HT-29 (cell line): ENCODE measurements at places on chromosomes 7 and 10. TPM values are rescaled to one million over a fixed set of nuclear protein-coding genes. Genes with fewer than 3 reads are reported as not detected.

GRCh38 chr7:1814089-1814811 lies 144.2 kb downstream of the ELFN1 start:
- DNase-seq, result no peak

- DNase-seq, result peak; percentile 77
These were observed 2.7 kb upstream of the FRAT2 start for GRCh38 chr10:97336942-97337831.

Gene C10orf53
- not detected in 2 replicates for total RNA-seq

Gene CCM2
- total RNA-seq, result 69.8 and 90.2 TPM in 2 replicates

DNA sequence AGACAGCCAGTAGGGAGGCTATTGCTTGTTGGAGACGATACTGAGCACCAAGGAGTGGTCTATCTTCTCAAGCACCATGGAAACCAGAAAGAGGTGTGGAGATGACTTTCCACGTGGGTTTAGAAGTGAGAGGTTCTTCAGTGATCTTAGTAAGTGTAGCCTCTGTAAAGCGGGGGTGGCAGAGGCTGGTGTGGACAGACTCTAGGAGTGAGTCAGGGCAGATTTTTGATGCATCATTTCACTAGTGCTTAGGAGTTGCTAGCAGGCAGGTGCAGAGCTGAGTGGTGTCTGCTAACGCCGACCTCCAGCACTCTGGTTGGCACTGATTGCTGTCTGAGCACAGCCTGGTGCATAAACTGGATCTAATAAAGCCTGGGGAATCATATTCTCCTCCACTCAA lies 78.4 kb upstream of the ADO start:
- no peak for DNase-seq

GRCh38 chr7:3250725-3251124 lies 50.3 kb upstream of the SDK1 start:
- DNase-seq, result no peak

- no peak for DNase-seq
These were observed 94.5 kb upstream of the GNA12 start for GRCh38 chr7:2938514-2939192.

Gene IL6
- total RNA-seq, result not detected in 2 replicates

Gene NAT16
- 0.13 TPM in 2 replicates for total RNA-seq

Gene OR6B1
- total RNA-seq, result not detected in 2 replicates

Gene SPDYE6
- not detected in 2 replicates for total RNA-seq

DNA sequence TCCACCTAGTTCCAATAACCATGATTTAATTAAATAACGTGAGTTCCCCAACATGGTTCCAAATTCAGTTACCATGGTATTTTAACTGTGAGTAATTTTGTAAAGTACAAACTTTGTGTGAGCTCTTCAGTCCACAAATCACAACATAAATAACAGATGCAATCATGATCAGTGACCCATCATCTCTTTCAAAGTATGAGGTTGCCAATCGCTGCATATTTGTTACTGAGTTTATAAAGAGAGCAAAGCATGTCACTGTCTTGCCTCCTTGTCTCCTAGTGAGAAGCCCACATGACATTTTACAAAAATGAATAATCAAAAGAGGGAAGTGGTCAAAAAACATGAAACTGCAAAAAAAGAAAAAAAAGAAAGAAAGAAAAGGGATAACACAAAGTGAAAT lies 69.1 kb upstream of the PDSS1 start:
- DNase-seq, result no peak

- no peak for DNase-seq
These were observed 123.4 kb upstream of the ZNF92 start for GRCh38 chr7:65250216-65250615.

Gene TNRC18
- 93.2 and 121 TPM in 2 replicates for total RNA-seq

Gene SFRP5
- total RNA-seq, result 0.21 TPM in 1 of 2 replicates, not detected in the other

Gene GRID2IP
- not detected in 2 replicates for total RNA-seq

Gene FZD8
- 0.99 and 1.1 TPM in 2 replicates for total RNA-seq

Gene RBP3
- 0.20 TPM in 1 of 2 replicates, not detected in the other for total RNA-seq

- no peak for DNase-seq
These were observed 67.9 kb downstream of the SGCE start for GRCh38 chr7:94588075-94588474.

Gene ODAD2
- not detected in 2 replicates for total RNA-seq

Gene NKX2-3
- not detected in 2 replicates for total RNA-seq

DNA sequence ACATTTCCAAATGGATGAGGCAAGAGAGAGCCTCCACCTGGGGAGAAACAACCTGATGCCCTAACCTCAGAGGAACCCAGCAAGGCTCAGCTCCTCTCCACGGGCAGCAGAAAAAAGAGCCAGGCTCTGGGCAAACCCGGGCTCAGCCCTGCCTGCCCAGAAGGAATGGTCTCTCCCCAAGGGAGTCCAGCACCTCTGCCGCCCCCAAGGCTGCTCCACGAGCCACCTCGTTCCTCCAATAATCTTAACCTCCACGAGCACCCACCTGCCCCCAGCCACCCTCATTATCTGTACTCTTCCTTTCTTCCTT lies 154.2 kb downstream of the GRID1 start:
- no peak for DNase-seq

GRCh38 chr10:2867788-2868299 lies 199.5 kb upstream of the PFKP start:
- no peak for DNase-seq

Gene SPDYE8
- not detected in 2 replicates for total RNA-seq

- DNase-seq, result no peak
These were observed 2.2 kb upstream of the SKIDA1 start for GRCh38 chr10:21527598-21528235.

- no peak for DNase-seq
These were observed 83.1 kb downstream of the SNX10 start for GRCh38 chr7:26374647-26375373.

DNA sequence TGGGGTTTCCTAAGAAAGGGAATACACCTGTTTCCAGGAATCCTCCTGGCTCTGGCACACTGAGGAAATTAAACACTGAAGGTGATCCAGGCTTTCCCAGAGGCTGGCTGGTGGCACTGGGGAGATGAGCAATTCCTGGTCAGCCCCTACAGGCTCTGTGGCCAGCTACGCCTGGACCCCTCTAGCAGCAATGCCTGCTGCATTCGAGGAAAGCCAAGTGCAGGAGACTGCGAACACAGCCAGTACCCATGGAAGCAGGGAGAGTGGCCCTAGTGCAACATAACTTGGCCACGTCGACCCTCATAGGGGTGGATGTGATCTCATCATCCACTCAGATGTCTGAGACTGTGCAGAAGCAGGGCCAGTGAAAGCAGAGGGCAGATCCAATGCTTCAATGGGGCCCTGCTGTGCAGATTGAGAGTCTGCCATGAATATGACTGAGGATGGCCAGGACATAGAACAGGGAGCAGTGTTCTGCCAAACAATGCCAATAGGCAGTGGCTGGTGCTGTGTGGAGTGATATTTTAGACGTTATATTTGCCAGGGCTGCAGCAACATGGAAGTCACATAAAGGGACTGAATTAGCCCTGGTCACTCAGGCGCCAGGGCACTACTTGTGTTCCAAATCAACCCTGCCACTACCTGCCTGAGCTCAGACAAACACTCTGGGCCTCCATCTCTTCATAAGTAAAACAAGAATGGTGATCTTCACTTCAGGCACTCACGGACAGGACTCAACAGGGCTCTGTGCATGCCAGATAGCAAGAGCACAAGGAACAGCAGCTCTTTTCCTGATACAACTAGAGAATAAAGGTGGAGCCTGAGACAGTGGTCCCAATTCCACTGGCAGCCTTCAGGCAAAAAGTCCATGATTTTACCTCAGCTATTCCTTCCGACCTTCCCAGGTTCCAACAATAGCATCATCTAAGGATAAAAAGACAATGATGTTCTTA lies 2.4 kb downstream of the ZNF488 start:
- no peak for DNase-seq

DNA sequence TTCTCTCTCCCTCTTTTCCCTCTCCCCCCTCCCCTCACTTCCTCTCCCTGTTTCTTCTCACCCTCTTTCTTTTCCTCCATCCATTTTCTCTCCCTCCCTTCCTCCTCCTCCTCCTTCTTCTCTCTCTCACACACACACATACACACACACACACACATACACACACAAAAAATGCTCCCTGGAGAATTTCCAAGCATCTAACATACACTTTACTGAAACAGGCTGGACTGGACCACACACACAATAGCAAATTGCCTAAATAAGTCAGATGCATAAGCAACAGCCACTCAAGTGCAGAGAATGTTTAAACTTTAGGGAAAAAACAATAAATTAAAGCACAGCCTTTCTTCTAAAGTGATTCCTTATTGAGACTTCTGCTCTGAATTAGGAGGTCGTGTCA lies 267.7 kb downstream of the FGFR2 start:
- no peak for DNase-seq

Gene LIPF
- not detected in 2 replicates for total RNA-seq

- no peak for DNase-seq
These were observed 119.2 kb downstream of the TMEM178B start for GRCh38 chr7:141193066-141193465.

DNA sequence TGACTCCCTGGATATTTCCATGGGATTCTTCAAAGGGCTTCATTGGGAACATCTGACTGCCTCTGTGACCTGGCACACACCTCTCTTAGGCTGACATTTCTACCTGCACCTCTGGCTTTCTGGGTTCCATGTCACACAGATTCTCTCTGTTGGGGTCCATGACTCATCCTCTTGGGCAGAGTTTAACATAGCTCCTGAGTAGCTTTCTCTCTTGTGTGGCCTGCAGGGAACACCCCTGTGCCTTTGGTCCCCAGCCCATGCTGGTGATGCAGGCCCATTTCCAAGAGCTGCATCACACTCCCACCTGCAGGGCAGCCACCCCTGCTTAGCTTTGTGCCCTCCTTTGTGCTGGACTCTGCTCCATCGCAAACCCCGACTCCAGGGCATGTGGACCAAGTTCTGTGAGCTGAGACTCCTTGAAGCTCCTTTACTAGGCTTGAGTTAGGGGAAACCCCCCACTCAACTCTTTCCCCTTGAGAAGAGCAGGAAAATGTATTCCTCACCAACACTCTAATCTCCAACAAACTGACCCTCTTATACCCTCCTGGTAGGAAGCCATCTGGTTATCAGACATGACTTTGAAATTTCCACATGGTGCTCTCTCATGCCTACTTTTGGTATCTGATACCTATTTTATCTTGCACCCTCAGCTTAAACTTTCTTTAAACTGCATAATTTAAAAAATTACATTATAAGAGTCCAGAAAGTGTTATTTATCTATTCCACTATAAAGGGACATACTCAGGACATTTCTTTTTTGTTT lies 93.3 kb downstream of the ZNF777 start:
- no peak for DNase-seq

GRCh38 chr7:130921391-130922180 lies 187.6 kb upstream of the KLF14 start:
- peak; percentile 60 for DNase-seq

GRCh38 chr10:132938472-132939339 lies 3.7 kb downstream of the CFAP46 start:
- DNase-seq, result peak; percentile 30

Gene TMEM184A
- total RNA-seq, result 47.2 and 50.9 TPM in 2 replicates

GRCh38 chr10:21452203-21452602 lies 73.3 kb downstream of the SKIDA1 start:
- no peak for DNase-seq

Gene IPMK
- 3.6 and 5.0 TPM in 2 replicates for total RNA-seq
